ENCODE measurements at places on chromosomes 2 and 18. TPM values are rescaled to one million over a fixed set of nuclear protein-coding genes. Genes with fewer than 3 reads are reported as not detected.
A peak's percentile ranks its signal among the peaks of the same experiment; 100 is the strongest.

DNA sequence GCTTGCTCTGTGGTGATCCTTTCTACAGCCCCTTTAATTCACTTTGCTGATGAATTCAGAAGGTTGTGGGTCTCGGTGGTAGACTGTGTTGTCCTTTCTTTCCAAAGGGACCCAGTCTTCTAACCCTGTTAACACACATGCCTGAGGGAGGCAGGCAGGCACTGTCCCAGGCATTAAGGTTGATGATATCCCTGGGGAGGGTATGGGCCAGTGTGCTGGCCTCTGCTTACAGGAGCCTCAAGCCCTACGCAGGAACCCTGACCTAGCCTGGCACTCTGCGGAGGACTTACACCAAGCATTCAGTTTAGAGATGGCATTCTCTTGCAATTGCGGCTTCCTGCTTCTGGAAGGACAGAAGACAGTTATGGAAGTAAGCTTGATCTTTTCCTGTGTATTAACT, 102.5 kb downstream of the PKP4 start:
- DNase-seq = no peak

Gene NEU2
- not detected for total RNA-seq

DNA sequence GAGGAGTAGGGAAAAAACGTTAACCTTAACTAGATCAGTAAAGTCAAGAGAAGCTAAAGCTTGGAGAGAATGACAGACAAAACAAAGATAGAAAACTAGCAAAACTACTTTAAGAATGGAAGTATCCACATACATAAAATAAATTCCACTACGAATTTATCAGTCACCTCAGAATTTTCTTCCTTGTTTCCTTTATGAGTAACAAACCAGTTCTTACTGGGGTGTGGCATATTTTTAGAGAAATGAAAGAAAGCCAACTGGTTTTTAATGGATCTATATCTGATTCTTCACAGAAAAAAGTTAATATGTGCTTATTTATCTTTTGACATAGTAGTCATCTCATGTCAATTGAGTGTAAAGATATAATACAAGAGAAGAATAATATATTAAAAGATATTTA, 2033.7 kb upstream of the CELF4 start:
- DNase-seq = no peak

- DNase-seq = no peak
Measured at GRCh38 chr2:56286936-56287335, 103.1 kb downstream of the CCDC85A start.

- no peak for DNase-seq
Measured at GRCh38 chr2:240238201-240238600, 97.7 kb upstream of the OTOS start.

GRCh38 chr2:25619185-25619584, 54.2 kb downstream of the DTNB start:
- no peak for DNase-seq

Gene MEIS1
- total RNA-seq = 0.32 TPM

GRCh38 chr2:63673865-63674533, 85.2 kb downstream of the MDH1 start:
- no peak for DNase-seq

Gene LYPD1
- not detected for total RNA-seq

DNA sequence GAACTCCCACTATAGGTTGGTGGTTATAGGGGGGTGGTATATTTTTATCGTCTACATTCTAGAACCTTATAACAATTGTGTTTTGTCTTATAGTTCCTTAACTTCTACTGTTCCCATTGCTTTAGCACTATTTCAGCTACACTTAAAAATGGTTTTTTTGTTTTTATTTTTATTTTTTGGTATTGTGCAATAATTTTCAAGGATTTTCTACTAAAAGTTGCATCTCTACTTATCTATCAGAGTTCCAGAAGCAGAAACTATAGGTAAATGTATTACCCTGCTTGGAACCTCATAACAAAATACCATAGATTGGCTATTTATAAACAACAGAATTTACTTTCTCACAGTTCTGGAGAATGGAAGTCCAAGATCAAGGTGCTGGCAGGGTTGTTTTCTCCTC, 981.6 kb upstream of the CNTNAP5 start:
- no peak for DNase-seq

- no peak for DNase-seq
Measured at GRCh38 chr2:105460048-105460732, 61.3 kb upstream of the FHL2 start.

DNA sequence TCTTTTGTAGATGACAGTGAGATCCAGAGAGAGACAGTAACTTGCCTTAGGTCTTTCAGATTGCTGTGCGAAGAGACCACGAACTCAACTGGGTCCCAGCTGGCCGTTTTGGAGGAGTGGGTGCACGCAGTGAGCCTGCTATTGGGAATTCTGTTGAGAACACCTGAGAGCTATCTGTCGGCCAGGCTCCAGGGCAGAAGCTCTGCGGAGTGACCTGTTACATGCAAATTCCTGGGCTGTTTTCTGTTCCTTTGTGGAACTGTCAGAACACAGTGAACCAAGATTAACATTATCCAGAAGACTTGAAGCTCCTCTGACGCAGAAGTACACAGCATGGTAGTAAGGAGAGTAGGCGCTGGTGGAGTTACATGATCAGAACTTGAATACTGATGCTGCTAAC, 99.5 kb upstream of the LMAN1 start:
- no peak for DNase-seq

- DNase-seq = no peak
Measured at GRCh38 chr18:31410716-31411483, 34.3 kb downstream of the DSG4 start.

DNA sequence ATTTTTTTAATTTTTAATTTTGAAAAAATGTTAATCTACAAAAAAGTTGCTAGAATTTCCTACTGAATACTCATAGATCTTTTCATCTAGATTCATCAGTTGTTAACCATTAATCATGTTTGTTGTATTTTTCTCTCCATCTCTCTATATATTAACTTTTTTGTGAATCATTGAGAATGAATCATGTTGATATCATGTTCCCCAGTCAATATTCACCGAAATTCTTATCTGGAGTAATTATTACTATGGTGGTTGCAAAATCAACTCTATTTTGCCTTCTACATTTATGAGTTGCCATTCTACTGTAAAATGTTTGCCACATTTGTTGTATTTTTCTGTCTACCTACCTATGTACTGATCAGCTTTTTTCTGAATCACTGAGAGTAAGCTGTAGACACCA, 154.0 kb downstream of the SPP2 start:
- no peak for DNase-seq

Gene SERPINB3
- total RNA-seq = not detected

GRCh38 chr2:48508461-48509124, 21.4 kb upstream of the STON1 start:
- DNase-seq = no peak

GRCh38 chr2:71906357-71906973, 241.2 kb downstream of the CYP26B1 start:
- DNase-seq = no peak

- no peak for DNase-seq
Measured at GRCh38 chr18:80188643-80189530, 58.4 kb downstream of the PARD6G start.

GRCh38 chr2:214242797-214243196, 168.1 kb upstream of the VWC2L start:
- DNase-seq = peak; percentile 12

DNA sequence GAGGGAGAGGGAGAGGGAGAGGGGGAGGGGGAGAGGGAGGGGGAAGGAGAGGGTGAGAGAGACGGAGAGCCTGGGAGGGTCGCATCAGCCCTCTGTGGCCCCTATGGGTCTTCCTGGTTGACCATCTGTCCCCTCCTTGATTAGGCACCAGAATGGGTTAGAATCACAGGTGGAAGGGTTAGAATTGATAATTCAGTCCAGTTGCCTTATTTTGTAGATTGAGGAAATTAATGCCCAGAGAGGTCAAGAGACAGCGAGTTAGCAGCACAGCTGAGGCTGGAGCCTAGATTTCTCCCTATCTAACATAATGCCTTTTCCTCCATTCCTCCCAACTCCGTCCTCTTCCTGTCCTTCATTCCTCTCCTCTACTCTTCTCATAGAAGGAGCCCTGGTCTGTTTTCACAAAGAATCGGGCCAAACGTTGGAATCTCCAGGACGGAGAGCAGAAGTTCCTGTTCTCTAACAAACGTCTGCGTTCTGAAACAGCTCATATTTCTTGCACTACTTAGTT, 338 bp upstream of the THUMPD2 start:
- DNase-seq = no peak

DNA sequence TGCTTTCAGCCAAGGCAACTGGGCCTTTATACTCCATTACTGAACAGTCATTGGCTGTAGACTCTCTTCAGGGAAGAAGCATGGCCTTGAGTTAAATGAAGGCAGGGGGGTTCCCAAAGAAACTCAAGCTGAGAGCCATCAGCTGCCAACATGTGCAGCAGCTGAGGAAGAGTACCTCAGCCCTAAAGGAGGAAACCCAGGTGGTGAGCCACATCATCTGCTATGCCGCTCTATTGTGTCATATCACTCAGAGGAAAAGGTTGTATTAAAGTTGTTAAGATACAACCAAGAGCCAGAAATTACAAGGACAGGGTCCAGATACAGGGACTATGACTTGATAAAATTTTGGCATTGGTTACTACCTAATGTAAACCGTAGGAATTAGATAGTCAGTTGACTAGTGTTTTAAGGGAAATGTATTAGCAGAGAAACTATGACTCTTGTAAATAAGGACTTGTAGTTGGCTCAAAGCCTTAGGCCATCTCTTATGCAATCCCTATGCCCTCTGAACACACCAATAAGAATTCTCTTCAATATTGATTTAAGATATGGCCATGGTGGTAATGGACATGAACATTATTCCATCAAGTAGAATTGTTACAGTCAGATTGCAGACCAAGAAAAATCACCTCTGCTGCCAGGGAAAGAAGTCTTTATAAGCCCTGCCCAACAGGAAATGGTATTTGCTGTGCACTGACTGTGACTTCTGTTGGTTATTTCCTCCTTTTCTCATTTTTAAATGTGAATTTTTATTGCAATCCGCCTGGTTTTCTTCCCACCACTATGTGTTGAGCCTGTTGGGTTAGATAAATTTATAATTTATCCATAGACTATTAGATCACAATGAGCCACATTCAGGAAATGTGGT, 9.2 kb upstream of the LRPPRC start:
- no peak for DNase-seq

Gene MC5R
- total RNA-seq = not detected

Gene SLC30A3
- 20.5 TPM for total RNA-seq

Gene PSTPIP2
- 20.0 TPM for total RNA-seq

DNA sequence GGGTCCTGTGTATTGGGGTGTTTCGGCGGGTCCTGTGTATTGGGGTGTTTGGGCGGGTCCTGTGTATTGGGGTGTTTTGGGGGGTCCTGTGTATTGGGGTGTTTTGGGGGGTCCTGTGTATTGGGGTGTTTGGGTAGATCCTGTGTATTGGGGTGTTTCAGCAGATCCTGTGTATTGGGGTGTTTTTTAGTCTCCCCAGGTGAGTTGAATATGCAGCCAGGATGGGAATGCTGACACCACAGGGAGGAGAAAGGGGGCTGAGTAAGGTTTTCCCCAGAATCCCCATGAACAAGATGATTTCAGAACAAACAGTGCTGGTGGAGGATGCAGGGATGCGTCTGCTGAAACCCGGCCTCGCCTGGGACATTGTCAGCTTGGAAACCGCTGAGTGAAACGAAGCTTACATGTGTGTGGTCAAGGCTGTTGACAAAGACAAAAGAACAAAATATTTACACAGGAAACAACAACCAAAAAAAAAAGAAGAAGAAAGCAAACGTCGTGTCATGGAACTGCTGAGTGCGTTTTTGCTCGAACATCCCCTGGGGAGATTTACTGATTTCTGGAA, 88.5 kb upstream of the ODC1 start:
- DNase-seq = no peak

Gene RNU2-63P
- 7.4 TPM for total RNA-seq

Gene MGAT5
- total RNA-seq = 34.0 TPM

GRCh38 chr2:26778098-26778497, 7.8 kb upstream of the CENPA start:
- no peak for DNase-seq

GRCh38 chr2:241269707-241270520, 45.6 kb downstream of the HDLBP start:
- no peak for DNase-seq

DNA sequence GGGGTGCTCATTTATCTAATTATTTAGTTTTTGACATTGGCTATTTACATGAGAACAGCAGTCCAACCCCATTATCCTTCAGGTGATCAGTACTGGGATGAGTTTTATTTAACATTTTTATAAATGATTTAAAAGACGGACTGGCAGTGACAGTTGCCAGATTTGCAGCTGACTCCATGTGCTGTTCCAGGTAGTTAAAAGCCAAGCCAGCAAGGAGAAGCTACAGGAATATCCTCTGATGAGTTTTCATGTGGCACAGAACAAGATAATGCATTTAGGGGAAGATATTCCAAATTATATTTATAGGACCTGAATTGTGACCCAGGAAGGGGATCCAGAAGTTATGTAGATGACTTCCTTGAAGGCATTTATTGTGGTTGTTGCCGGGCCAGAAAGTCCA, 210.0 kb downstream of the MCFD2 start:
- no peak for DNase-seq

Gene HRH4
- total RNA-seq = not detected
